Cardiac muscle cell (in vitro differentiated cells and primary cell): ENCODE measurements at places on chromosomes 4 and X. TPM values are rescaled to one million over a fixed set of nuclear protein-coding genes. Genes with fewer than 3 reads are reported as not detected.
A peak's percentile ranks its signal among the peaks of the same experiment; 100 is the strongest.

DNA sequence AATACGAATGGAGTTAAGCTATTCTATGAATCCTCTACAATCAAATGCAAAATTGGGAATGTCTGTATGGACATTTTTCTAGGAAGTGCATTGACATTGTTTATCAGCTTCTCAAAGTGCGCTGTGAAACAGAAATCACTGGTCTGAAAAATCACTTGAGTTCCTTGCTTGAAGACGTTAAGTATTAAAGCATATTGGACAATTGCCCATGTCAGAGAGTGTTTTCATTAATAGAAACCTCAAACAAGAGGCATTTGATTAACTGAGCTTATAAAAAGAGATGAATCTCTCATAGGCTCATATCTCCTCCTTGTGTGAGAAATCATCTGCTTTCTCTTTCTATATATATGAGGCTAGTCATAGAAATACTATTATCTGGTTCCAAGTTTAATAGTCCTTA is 692.1 kb upstream of the POU3F4 start:
- H3K27ac ChIP-seq: no peak overlapping the region
- no peak overlapping the region for H3K4me3 ChIP-seq
- no peaks in the 10 kb centered on the region for H3K36me3 ChIP-seq
- H3K4me1 ChIP-seq: no peaks in the 10 kb centered on the region
- DNase-seq: no peak

DNA sequence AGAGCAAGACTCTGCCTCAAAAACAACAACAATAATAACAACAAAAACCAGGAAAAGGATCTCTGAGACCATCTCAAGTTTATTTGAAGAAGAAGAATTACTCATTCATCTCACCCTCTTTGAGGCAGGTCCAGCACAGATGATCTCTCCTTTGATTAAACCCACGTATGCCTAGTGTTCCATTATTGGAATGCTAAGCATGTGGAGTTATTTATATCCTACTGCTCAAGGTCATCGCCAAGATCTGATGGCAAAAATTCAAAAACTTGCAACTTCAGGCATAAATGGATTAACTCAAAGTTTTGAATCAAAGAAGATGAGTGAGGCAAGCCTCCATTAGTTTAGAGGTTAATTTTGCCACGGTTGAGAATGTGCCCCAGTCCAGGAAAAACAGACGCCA is 184.2 kb downstream of the DHRSX start:
- no peak overlapping the region for H3K4me3 ChIP-seq
- H3K27me3 ChIP-seq: no peaks in the 10 kb centered on the region
- no peaks in the 10 kb centered on the region for H3K36me3 ChIP-seq
- DNase-seq: no peak
- no peak overlapping the region for H3K27ac ChIP-seq

The KCNE5 gene
- 0.92 and 0.99 TPM in 2 replicates for total RNA-seq

DNA sequence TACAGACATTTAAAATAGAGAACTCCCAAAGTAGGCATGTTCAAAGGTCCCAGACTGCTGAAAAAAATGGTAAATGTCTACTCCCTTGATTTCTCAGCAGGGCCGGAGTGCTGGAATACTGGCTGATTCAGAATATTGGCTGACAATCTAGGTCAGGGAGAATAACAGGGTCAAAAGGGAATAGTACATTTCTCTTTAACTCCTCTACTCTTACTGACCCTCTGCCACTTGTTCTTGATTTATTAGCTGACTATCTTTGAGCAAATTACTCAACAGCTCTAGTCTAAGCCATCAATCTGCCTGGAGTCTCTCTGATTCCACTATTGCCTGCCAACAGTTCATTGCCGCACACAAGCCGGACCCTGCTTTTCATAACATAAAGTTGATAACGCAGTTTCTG is 19.7 kb upstream of the NWD2 start:
- DNase-seq: no peak
- no peaks in the 10 kb centered on the region for H3K4me1 ChIP-seq
- H3K36me3 ChIP-seq: no peaks in the 10 kb centered on the region
- no peak overlapping the region for H3K4me3 ChIP-seq
- no peak overlapping the region for H3K27ac ChIP-seq

- H3K27me3 ChIP-seq: no peaks in the 10 kb centered on the region
- H3K36me3 ChIP-seq: no peaks in the 10 kb centered on the region
- no peak overlapping the region for H3K4me3 ChIP-seq
- DNase-seq: no peak
- peaks cover 10% of the 10 kb centered on the region for H3K4me1 ChIP-seq
- no peak overlapping the region for H3K27ac ChIP-seq
Observed at GRCh38 chrX:8728932-8729535, 2.9 kb downstream of the ANOS1 start.

DNA sequence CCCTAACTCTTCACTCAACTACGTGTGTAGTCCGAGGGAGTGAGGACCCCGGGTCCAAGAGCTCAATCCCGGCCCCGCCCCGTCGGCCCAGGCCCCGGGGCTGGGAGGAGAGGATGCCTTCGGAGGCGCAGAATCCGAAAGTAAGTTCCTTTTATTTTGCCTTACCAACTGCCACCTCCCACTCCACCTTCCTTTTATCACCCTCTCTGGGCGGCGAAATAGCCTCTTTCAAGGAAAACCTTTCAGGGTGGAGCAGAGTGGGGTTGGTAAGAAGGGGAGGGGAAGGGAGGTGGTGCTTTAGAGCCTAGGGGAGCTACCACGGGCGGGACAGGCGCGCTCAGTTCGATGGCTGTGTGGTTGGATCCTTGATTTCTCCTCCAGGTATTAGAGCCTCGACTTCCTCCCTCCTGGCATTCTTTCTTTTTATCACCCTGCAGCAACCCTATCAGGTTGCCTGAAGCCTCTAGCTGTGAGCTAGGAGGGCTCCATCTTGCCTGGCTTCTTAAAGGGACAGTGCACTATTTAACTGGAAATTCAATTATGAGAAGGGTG is 191.2 kb downstream of the RRAGB start:
- no peaks in the 10 kb centered on the region for H3K4me1 ChIP-seq
- H3K27me3 ChIP-seq: no peaks in the 10 kb centered on the region
- H3K4me3 ChIP-seq: peak overlapping the region; percentile 50
- H3K27ac ChIP-seq: peak overlapping the region; percentile 6
- DNase-seq: peak; percentile 35
- H3K36me3 ChIP-seq: no peaks in the 10 kb centered on the region

The FAM241A gene
- total RNA-seq: 1.7 and 2.3 TPM in 2 replicates

- no peak overlapping the region for H3K4me3 ChIP-seq
- H3K27ac ChIP-seq: no peak overlapping the region
- no peaks in the 10 kb centered on the region for H3K4me1 ChIP-seq
Observed at GRCh38 chr4:57710053-57710452, 599.9 kb upstream of the IGFBP7 start.

The CTAG1A gene
- total RNA-seq: not detected in 2 replicates

DNA sequence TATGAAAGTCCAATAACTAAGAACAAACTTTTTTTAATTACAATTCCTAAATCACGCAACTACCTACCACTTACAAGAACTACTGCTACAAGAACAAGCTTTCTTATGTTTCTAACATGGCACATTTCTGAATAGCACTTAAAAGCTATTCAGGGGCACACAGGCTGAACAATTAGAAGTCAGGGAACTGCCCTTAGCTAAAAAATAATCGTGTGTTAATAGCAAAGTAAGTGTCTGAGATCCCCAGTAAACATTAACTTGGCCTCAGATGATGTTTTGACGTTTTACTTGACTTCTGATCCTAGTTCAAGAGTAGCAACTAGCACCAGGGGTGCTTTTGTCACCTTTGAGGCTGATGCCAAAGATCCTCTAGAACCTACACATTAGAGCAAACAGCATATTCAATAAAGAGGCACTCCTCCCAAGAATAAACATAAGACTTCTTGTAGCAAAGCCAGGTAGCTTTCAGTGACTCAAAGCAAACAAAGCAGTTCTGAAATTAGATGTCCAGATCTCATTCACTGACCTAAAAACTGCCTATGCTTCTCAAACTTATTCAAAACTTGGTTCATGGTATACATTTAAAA is 16.2 kb downstream of the SPOCK3 start:
- H3K27ac ChIP-seq: no peak overlapping the region
- H3K27me3 ChIP-seq: no peaks in the 10 kb centered on the region
- no peak overlapping the region for H3K4me3 ChIP-seq
- DNase-seq: no peak
- H3K4me1 ChIP-seq: no peaks in the 10 kb centered on the region
- no peaks in the 10 kb centered on the region for H3K36me3 ChIP-seq

GRCh38 chr4:114998316-114998715 is 115.1 kb downstream of the NDST4 start:
- no peaks in the 10 kb centered on the region for H3K4me1 ChIP-seq
- no peak overlapping the region for H3K4me3 ChIP-seq
- H3K27ac ChIP-seq: no peak overlapping the region
- no peak for DNase-seq
- no peaks in the 10 kb centered on the region for H3K27me3 ChIP-seq

The BEX3 gene
- total RNA-seq: 1,498 and 1,502 TPM in 2 replicates
